ENCODE measurements at places on chromosomes 6 and 20.

GRCh38 chr6:36844232-36845170, 5.3 kb upstream of the CPNE5 start:
- DNase-seq = no peak

GRCh38 chr6:75579951-75580350, 21.7 kb upstream of the SENP6 start:
- DNase-seq = no peak

- DNase-seq = no peak
These were observed 90.5 kb upstream of the PRSS16 start for GRCh38 chr6:27156874-27157458.

GRCh38 chr6:29887330-29887818, 55.0 kb upstream of the HLA-A start:
- DNase-seq = peak; percentile 65

- no peak for DNase-seq
These were observed 169.1 kb upstream of the AKAP12 start for GRCh38 chr6:151070631-151071051.

- no peak for DNase-seq
These were observed 906 bp upstream of the FOXP4 start for GRCh38 chr6:41545247-41545702.

DNA sequence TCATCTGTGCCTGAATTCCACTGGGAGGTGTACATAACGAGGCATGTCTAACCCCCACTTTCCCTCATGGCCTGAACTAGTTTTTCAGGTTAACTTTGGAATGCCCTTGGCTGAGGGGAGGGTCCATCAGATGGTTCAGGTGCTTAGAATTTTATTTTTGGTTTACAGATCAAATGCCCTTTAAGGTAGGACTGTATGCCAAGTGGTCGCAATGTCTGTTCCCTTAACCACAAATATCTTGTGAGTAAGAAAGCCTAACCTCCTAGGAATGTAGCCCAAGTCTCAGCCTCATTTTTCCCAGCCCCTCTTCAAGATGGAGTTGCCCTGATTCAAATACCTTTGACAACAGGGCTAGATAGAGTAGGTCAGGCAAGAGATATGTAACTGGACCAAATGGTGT, 78.4 kb downstream of the RNASET2 start:
- DNase-seq = no peak

GRCh38 chr6:14217728-14218518, 100.4 kb downstream of the CD83 start:
- no peak for DNase-seq

DNA sequence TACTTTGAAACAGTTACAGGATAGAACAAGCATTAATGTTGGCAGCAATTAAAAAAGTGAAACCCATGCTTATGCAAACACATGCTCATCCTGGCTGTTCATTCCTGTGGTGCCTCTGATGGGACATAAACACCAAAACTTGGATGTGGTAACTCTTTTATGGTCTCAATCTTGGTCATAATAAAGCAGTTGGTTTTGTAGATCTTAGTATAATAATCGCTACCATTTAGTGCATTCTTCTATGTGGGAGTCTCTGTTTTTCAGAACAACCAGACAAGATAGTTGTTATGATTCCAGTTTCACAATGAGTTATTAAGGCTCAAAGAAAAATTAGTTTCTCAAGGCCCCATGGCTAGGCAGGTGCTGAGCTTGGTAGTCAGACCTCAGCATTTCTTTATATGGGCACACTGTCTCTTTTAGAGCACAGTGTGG, 184.0 kb downstream of the UTRN start:
- no peak for DNase-seq

GRCh38 chr20:61758564-61759200, 307.0 kb downstream of the TAF4 start:
- DNase-seq = no peak

GRCh38 chr6:30882759-30883684, 1.3 kb upstream of the DDR1 start:
- no peak for DNase-seq

DNA sequence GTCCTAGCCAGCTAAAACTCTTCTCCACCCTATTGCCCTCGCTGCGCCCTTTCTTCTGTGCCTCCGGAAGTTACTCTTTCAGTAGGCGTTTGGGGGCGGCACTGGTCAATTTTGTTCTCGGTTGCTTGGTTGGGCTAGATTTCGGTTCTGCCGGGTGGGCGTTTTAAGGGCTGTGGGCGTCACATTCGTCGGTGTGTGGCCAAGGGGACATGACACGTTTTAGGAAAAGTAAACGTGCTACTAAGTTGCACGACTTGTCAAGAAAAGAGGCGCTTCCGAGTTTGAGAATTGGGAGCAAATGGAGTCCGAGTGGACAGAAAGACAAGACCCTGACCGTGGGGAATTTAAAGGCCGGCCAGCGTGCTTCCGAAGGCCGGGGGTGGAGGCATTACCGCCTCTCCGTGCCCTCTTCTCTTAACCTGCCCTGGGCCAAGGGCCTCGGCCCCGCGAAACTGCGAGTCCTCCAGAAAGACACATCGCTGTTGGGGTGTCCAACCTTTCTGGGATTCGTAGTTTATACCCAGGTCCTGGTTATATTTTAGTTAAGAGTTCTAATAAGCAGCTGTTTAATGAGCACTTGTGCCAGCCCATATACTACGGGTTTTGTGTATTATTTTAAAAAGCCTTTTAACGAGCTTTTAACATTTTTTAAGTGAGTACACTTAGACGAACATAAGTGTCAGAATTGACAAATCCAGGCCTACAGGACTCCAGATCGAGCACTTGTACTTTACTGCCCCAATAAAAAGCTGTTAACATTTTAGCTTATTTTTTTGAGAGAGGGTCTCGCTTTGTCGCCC, 664 bp upstream of the BAG6 start:
- DNase-seq = no peak

DNA sequence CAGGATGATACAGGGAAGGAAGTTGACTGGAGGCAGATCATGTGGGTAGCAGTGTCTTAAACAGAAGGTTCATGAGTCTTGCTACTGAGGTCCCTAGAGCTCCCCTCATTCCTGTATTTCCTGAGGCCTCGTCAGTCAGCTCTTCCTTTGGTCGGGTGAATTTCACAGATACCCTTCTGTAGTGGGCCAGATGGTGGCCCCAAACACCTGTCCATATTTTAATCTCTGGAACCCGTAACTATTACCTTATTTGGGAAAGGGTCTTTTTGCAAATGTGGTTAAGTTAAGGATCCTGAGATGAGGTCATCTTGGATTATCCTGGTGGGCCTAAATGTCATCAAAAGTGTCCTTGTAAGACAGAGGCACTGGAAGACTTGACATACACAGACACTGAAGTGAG, 9.6 kb downstream of the KCNS1 start:
- DNase-seq = no peak

GRCh38 chr6:156598855-156599180, 178.4 kb upstream of the ARID1B start:
- DNase-seq = no peak

DNA sequence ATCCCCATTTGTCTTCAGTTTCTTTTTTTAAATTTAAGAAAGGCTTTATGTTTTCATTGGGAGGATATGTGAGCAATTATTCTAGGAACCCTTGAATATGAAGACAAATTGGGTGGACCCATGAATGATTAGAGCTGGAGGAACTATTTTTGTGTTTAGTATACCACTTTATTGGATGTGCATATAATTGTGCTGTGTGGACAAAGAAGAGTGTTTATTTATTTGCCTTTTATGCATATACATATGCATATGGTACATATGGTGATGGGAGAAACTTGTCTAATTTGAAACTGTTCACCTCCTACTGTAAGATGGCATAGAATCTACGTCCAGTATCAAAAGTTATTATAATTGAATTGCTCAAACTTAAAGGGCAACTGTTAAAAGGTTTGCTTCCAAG, 94.8 kb upstream of the CENPW start:
- DNase-seq = no peak

DNA sequence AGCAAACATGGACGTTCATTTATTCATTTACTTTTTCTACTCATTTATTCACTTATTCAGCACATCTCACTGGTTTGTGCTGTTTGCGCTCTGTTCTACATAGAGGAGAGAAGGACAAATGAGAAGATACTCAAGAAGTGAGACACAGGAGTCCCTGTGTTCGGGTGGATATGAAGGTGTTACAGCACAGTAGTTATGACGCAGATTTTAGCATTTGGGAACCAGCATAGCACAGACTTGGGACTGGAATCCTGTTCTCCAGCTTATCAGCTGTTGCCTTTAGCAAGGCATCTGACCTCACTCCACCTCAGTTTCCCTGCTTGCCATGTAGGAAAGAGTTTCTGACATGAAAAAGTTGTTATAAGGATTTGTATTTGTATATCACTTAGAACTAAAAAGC, 430.1 kb downstream of the MAFB start:
- DNase-seq = no peak

- DNase-seq = peak; percentile 65
These were observed 23.4 kb downstream of the MGME1 start for GRCh38 chr20:17992224-17992637.

DNA sequence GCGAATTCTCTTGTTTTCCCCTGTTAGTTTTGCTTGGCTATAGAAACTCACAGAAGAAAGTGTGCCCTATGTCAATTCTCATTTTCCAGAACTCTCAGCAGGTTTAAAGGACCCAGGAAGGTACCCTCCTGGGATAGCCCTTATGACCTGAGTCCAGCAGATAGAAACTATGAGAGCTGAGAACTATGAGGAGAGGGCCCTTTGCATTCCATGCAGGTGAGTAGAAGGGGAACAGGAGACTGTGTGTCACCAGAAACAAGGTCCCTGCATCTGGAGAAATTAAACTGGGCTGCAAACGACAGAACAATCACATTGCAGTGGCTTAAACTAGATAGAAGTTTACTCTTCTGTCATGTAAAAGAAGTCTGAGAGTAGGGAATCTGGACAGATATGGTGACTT, 35.7 kb upstream of the SCUBE3 start:
- DNase-seq = no peak

- DNase-seq = no peak
These were observed 9.8 kb downstream of the OGFRL1 start for GRCh38 chr6:71298459-71298858.

DNA sequence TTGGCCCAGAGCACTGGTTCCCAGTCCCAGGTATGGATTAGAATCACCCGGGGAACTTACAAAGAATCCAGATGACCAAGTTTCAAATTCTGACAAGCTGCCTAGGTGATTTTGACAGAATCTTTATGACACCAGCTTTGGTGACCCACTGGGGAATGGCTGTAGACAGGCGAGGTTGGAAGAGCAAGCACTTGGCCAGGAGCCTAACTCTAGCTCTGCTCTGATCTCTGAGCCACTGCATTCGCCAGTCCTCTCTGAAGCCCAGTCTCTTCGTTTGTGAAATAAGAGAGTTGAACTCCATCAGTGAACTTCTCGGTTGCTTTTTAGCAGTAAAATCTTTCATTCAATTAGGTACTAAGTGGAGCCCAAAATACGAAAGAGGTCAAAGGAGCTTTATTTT, 161.2 kb downstream of the VEGFA start:
- DNase-seq = no peak

DNA sequence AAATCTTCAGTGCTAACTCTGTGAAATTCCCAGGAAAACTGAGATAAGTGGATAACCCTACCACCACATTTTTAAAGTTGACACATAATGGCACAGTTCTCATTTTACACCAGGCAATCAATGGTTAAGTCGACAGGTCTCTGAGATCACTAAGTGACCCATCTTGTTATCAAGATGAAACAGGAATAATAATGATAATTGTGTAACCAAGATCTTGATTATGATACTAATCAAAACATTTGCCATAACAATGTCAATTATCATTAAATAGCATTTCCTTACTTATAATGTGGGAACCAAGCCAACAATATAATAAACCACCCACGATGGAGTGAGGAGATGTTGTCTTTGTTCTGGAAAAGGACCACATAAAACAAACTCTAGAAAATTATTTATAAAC, 541.6 kb downstream of the TFAP2B start:
- no peak for DNase-seq

- no peak for DNase-seq
These were observed 10.4 kb downstream of the SRC start for GRCh38 chr20:37356387-37356786.

DNA sequence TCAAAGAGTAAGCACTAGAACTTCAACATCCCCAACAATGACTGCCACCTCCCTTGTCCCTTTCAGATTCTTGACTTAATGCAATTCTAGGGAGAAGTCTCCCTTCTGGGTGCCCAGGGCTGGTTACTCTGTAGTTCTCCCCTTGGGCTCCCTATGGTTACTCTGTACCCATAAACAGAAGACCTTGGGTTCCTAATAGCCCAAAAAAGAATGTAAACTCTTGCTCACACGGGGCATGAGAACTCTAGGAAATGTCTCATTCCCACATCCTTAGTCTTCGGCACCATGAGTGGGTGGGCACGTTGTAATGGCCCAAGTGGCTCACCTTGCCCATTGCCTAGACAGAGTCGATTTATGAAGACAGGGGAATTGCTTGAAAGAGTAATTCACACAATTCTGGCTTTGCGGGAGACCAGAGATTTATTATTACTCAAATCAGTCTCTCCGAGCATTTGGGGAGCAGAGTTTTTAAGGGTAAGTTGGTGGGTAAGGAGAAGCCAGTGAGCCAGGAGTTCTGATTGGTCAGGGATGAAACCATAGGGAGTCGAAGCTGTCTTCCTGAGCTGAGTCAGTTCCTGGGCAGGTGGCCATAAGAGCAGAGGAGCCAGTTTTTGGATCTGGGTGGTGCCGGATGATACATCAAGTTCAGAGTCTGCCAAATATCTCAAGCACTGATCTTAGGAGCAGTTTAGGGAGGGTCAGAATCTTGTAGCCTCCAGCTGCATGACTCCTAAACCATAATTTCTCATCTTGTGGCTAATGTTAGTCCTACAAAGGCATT, 61.2 kb upstream of the SIRPG start:
- no peak for DNase-seq

DNA sequence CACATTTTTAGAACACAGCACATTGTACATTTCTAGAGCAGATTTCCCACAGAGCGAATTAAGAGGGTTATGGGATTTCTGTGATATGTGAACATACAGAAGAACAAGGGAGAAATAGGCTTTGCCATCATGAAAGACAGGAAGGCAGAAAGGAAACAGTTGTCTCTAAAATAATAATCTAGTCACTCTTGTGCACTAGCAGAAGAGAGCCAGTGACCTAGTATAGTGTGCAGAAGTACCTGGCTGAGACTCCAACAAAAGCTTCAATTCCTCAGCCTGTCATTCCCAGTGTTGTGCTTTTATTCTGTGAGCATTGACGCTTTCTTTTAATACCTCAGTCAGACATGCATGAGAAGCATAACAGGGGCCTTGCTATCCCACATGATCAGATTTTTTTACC, 17.8 kb upstream of the DCBLD1 start:
- no peak for DNase-seq

- DNase-seq = no peak
These were observed 10.9 kb downstream of the HIVEP2 start for GRCh38 chr6:142934106-142934505.

GRCh38 chr6:7145885-7146828, 38.4 kb downstream of the RREB1 start:
- DNase-seq = peak; percentile 57

DNA sequence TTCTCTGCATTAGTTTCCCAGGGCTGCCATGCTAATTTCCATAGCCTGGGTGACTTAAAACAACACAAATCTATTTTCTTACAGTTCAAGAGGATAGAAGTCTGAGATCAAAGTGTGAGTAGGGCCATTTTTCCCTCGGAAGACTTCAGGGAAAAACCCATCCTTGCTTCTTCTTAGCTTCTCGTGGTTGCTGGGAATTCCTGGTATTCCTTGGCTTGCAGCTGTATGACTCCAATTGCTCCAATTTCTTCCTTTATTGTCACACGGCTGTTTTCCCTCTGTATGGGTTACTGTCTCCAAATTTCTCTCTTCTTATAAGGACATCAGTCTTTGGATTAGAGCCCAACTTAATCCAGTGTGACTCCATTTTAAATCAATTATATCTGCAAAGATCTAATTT, 128.4 kb upstream of the JAG1 start:
- no peak for DNase-seq

- DNase-seq = no peak
These were observed 524.6 kb upstream of the NOX3 start for GRCh38 chr6:155980014-155980767.

Measured in stimulated activated effector memory CD8-positive, alpha-beta T cell treated with anti-CD3 and anti-CD28 coated beads, Interleukin-12 subunit alpha, Interleukin-12 subunit beta, amount 100 ng/mL, for 72 hours (primary cell).